NCI-H1436 (cell line): ENCODE measurements at places on chromosomes 5 and 9.

DNA sequence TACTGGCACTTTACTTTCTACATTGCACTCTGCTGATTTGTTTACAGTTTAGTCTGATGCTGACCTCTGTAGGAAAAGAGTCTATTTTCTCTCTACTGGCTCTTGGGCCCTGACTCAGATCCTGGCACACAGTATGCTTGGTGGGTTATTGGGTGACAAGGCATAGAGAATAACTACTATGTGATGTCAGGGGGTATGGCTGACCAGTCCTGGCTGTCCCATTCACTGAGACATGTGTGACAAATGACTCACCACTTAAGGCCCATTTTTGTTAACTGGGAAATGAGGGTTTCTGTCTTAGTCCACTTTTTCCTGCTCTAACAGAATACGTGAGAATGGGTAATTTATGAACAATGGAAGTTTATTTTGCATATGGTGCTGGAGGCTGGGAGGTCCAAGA, 66.4 kb downstream of the DAPK1 start:
- DNase-seq, result no peak

DNA sequence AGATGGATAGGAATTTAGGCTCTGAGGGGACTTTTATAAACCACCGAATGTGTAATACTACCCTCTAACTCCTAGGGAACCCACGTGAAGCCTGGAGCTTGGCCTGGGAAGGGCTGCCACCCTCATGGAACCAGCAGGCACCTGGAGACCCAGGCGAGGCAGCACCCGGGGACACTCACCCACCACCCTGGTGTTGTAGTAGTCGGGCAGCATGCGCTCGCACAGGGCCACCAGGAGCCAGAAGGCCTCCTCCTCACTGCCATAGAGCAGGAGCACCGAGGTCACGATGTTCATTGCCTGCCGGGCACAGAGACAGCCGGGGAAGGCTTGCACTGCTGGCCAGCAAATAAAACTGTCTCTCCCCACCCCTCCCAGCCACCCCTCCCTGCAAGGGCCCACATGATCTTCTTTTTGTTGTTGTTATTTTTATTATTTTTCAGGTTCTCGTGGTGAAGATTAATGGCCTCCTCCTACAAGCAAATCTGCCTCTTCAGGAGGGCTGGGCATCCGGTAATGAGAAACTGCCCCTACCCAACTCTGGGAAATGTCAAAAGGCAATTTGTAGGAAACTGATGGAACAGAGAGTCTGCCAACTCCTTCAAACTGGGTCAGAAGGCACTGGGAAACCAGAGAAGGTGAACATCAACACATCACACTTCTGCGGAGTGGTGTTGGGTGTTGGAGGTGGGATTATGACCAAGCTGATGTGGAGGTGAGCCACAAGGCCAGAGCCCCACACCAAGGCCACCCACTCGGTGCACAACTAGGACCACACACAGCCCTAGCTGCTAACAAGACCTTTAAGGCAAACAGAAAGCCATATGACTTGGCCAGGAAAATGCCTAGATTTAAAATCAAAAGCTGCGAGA, 17.4 kb upstream of the MRNIP start:
- no peak for DNase-seq

DNA sequence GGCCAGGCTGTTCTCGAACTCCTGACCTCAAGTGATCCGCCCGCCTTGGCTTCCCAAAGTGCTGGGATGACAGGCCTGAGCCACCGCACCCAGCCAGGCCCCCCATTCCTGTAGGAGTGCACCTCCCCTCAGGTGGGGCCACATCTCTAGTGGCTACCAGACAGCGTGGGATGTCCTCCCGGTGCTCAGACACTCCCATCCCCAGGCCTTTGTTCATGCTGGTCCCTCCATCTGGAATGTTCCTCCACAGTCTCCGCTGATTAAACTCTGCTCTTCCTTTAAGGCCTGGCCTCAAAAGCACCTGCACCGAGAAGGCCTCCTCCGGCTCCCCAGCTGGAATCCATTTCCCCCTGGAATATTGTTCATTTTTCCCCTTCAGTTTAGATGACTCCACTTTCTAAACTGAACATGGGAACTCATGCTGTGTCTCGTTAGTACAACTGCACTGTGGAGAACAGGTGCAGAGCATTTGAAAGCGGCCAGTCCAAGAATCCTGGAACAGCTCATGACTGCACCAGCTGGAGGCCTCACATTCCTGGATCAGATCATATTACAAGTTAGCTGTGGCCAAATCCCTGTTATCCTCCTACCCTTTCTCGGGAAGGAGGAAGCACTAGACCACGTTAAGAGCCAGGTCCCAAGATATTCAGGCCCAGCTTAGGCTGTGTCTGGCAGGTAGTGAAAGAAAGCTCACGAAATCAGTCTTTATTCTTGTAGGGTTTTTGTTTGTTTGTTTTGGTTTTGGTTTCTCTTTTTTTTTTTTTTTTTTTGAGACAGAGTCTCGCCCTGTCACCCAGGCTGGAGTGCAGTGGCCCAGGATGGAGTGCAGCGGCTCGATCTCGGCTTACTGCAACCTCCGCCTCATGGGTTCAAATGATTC, 10.8 kb upstream of the PRRC2B start:
- no peak for DNase-seq

DNA sequence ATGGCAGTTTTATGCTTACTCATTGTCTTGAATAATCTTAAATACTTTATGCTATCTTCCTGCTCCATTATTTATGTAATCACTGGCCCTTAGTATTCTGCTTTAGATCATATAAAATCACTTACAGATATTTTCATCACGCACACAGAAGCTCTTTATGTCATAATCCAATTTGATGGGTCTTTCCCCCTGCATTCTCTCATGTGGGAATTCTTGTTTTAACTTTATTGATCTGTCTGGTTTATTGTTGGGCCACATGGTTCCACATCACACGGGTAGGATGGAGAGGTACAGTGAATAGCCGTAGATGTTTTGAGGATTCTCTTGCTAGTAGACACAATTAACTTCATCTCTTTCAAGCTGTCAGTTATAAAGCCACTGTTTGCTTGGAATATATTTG, 27.0 kb downstream of the PLPPR1 start:
- no peak for DNase-seq

- DNase-seq, result no peak
Measured at GRCh38 chr5:78060421-78060820, 234.1 kb downstream of the AP3B1 start.

DNA sequence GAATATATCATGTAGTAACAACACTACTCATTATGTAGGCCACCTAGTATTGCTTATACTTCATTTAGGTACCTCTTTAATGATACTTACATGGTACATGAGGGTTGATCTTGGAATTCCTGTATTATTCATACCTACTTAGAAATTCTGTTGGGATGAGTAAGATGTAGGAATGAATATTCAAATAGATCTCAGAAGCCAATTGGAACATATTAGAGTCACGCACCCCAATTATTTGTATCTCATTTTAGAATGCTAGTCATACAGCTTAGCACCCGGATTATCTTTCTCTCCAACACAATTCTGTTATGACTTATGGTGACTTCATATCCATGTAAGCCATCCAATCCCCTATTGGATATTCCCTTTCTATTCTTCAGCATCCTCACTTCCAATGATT, 106.7 kb upstream of the SH3GL2 start:
- no peak for DNase-seq

DNA sequence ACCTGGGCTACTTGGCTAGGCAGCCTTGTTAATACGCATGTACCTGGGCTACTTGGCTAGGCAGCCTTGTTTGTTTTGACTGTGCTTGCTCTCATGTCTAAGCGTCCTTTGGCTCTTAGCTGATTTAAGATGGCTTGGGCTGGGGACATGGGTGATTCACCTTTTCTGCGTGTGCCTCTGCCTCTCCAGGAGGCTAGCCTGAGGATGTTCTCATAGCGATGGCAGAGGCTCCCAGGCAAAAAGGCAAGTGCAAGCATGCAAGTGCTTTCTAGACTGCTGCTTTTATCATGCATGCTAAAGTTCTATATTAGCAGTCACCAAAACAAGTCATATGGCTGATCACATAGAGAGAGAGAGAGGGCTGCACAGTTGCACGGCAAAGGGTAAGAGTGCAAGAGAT, 300.5 kb downstream of the IRX1 start:
- no peak for DNase-seq

DNA sequence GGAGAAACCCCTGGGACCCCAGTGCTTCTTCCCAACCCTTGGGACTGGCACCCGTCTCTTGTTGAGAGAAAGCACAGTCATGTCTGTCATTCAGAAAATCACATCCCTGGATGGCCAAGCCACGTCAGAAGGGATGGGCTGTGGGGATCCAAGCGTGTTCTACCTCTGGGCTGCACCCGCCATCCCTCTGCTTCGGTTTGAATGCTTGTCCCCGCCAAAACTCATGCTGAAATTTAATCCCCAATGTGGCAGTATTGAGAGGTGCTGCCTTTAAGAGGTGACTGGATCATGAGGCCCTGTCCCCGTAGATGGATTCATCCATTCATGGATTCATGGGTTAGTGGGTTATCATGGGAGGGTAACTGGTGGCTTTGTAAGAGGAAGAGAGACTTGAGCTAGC, 27.0 kb downstream of the CEL start:
- DNase-seq, result no peak

DNA sequence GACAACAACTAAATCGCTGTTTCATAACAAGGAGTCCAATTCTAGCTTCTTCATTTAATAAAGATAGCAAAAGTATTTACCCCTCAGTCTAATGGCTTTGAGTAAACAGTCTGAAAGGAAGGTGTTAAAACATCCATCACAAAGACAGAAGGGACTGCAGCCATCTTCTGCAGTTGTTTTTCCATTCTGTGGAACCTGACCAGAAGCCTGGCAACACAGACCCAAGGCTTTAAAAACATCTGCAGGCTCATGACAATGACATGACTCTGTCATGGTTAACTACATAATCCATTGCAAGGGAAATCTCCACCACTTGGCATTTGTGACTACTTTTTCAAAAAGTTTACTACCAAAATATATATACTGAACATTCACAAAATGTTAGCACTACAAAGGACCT, 51.9 kb downstream of the ELL2 start:
- no peak for DNase-seq
